Activated T-helper 17 cell treated with anti-CD3 and anti-CD28 coated beads, Interleukin-2, amount 50 U/mL, for 72 hours (primary cell): ENCODE measurements at places on chromosomes 7 and 10.

GRCh38 chr10:65751218-65751617 lies 1174.6 kb upstream of the LRRTM3 start:
- H3K4me1 ChIP-seq = no peaks in the 10 kb centered on the region
- no peak overlapping the region for H3K27ac ChIP-seq
- H3K27me3 ChIP-seq = no peaks in the 10 kb centered on the region
- H3K4me3 ChIP-seq = no peak overlapping the region

DNA sequence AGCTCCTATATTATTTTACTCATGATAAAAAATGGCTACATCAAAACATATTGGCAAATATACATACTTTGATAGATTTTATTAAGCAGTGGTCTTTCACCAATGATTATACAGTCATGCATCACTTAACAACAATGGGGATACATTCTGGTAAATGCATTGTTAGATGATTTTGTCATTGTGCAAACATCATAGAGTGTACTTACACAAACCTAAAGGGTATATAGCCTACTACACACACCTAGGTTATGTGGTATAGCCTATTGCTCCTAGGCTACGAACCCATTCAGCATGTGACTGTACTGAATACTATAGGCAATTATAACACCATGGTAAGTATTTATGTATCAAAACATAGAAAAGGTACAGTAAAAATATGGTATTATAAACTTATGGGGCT lies 98.9 kb upstream of the IL6 start:
- H3K27ac ChIP-seq = no peak overlapping the region
- no peaks in the 10 kb centered on the region for H3K4me1 ChIP-seq
- H3K27me3 ChIP-seq = peaks cover 16% of the 10 kb centered on the region
- H3K4me3 ChIP-seq = no peak overlapping the region
- H3K36me3 ChIP-seq = no peaks in the 10 kb centered on the region

DNA sequence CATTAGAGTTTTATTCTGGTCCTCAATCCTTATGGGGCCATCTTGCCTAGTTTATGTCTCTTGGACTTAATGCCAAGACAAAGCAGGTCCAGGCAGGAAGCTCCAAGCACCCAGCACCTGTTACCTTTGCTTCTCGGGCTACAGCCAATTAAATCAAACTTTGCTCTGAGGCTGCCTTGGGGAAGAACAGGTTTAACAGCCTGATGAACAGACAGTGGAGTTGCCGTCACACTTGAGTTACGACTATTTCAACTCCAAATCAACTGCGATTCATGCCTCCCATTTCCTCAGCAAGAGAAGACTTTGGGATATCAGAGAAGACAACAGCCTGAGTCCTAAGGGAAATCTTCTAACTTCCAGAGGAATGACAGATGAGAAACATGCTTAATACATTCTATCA lies 62.2 kb downstream of the XPNPEP1 start:
- no peak for ATAC-seq
- no peaks in the 10 kb centered on the region for H3K27me3 ChIP-seq
- no peaks in the 10 kb centered on the region for H3K4me1 ChIP-seq
- H3K27ac ChIP-seq = no peak overlapping the region
- H3K36me3 ChIP-seq = peaks cover 38% of the 10 kb centered on the region
- no peak overlapping the region for H3K4me3 ChIP-seq

DNA sequence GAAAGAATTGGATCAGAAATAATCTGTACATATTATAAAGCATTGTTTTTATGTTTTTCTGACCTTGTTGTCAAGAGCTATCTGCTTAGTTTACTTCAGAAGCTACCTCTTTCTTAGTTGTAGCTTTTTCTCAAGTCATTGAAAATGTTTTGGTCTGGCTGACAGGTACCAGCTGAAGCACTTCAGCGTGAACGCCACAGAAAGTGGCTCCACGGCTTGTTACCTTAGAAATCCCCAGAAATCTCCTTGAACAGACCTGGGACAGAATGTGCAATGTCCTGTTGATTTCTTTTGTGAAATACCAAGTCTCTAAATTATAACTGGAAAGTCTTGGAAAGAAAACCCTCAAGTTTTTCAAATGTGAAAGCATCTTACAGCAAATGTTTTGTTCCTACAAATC lies 96.8 kb downstream of the ZMYND11 start:
- no peak overlapping the region for H3K27ac ChIP-seq
- H3K4me3 ChIP-seq = no peak overlapping the region
- no peak for ATAC-seq
- no peaks in the 10 kb centered on the region for H3K27me3 ChIP-seq

DNA sequence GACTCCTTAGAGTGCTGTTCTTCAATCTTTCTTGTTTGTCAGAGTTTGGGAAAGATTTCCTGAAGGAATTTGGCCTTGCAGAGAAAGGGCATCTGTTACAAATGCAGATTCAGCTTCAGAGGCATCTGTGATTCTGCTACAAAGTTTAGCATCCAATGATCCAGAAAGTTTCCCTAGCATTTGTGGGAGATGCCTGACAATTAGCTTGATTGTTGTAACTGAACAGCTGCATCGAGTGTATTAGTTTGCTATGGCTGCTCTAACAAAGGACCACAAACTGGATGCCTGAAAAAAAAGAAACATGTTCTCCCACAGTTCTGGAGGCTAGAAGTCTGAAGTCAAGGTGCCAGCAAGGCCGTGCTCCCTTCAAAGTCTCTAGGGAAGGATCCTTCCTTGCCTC lies 365.1 kb downstream of the GRID1 start:
- no peak overlapping the region for H3K27ac ChIP-seq
- no peaks in the 10 kb centered on the region for H3K4me1 ChIP-seq
- no peaks in the 10 kb centered on the region for H3K36me3 ChIP-seq
- H3K4me3 ChIP-seq = no peak overlapping the region

DNA sequence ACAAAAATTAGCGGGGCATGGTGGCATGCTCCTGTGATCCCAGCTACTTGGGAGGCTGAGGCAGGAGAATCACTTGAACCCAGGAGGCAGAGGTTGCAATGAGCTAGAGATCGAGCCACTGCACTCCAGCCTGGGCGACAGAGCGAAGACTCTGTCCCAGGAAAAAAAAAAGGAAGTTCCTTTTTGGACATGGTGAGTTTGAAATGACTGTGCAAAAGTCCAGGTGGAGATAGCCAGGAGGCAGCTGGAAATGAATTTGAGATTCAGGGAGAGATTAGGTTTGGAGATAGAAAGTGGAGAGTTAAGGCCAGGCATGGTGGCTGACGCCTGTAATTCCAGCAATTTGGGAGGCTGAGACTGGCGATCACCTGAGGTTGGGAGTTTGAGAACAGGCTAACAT lies 139.1 kb downstream of the MARCHF5 start:
- no peaks in the 10 kb centered on the region for H3K36me3 ChIP-seq
- no peak overlapping the region for H3K4me3 ChIP-seq
- H3K27me3 ChIP-seq = peaks cover 3% of the 10 kb centered on the region
- no peak overlapping the region for H3K27ac ChIP-seq
- ATAC-seq = no peak
